Activated T-helper 17 cell treated with anti-CD3 and anti-CD28 coated beads, Interleukin-2, amount 50 U/mL, for 72 hours (primary cell): ENCODE measurements at places on chromosomes 1 and 21. TPM values are rescaled to one million over a fixed set of nuclear protein-coding genes. Genes with fewer than 3 reads are reported as not detected.

DNA sequence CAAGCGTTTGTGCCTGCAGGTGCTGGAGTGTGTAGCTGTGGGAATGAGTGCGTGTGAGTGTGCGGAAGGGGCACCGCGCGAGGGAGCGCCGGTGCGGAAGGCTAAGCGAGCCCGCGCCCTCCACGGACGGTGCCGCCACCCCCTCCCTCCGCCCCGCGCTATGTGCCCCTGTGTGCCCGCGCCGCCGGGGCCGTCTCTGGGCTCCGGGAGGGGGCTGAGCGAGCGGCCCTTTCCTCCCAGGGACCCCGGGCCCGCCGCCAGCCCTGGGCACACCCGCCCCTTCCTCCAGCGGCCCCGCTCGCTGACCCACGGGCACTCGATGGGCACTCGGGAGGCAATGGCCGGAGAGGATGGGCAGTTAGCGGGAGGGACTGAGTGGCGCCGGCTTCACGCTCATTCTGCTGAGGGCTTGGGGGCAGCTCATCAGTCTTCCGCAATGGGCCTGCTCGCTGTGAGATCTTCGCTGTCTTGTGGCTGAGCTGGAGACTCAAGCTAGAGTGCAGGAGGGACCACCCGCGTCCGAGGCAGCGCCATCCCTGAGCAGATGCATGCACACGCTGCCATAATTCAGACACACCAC, 8.6 kb upstream of the ADGRB2 start:
- no peak for ATAC-seq

DNA sequence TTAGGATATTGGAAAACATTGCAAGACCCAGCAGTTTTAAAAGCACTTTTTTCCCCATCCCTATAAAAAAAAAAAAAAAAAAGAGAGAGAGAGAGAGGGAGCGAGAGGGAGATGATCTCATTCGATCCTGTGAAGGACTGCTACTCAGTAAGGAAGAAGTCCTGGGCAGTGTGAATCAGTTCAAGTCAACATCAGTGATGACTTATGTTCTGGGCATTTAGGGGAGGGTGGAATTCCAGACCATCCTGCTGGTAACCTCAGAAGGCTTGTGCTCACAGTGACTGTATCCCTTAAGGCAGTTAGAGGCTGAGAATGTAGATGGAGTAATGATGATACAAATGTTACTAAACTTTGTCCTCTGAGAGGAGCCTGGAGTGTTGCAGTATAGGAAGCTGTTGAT, 151.4 kb downstream of the TGFB2 start:
- no peak for ATAC-seq

DNA sequence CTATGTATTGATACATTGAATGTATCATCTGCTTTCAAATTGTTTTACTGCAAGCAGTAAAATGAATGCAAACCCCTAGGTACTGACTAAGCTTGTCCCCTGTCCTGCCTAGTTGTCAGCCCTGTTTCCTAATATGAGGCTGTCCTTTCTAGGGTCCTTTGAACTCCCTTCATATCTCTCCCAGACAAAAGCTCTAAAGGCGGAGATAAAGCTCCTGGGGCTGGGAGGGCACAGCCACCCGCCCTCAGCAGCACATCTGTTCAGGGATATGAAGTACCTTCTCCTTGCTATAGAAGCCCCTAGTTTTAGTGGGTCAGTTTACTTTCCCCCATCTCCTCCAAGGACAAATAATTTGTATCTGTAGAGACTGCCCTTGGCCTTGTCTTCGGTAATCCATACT, 93.1 kb upstream of the ETS2 start:
- ATAC-seq: no peak

- no peak for ATAC-seq
These were observed 320.2 kb downstream of the BARHL2 start for GRCh38 chr1:90396917-90397316.

DNA sequence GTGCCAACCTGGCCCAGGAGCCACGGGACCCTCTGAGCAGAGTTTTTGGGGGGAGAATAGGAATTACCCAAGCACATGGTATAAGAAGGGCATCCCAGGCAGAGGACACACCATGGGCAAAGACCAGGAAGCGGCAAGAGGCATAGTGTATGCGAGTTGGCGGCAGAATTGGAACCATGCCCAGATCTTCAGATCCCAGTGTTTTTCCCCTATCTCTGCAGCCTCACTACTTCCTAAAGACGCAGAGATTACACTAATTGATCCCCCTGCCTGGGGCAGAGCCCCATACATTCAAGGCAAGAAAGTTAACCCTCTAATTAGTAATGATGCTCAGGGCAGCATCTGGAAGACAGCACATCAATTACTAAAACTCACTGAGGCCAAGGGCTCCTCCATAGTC, 48.2 kb downstream of the SYT2 start:
- ATAC-seq: no peak

GRCh38 chr1:247297263-247298123, 34.2 kb downstream of the ZNF496 start:
- ATAC-seq: no peak

DNA sequence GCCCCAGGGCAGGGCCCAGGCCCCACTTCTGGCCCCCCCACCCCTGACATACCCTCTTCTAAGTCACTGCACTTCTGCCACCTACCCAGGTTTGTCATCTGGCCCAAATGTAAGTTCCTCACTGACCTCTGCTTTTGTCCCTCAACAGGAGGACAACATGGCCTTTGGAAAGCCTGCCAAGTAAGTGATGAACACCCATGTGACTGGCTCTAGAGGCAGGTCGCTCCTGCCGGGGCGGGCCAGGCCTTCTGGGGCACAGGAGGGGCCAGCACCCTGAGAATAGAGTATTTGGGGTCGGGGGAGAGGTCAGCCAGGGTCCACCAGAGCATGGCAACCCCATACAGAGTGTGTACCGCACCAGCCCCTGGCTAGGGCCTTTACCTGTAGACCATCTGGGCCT, 9.9 kb upstream of the SYTL1 start:
- no peak for ATAC-seq

ESRRG gene
- total RNA-seq: not detected
